Endothelial cell (in vitro differentiated cells): ENCODE measurements at places on chromosomes 16 and 17. TPM values are rescaled to one million over a fixed set of nuclear protein-coding genes. Genes with fewer than 3 reads are reported as not detected.

- no peaks in the 10 kb centered on the region for H3K36me3 ChIP-seq
- no peaks in the 10 kb centered on the region for H3K4me1 ChIP-seq
- no peak overlapping the region for H3K4me3 ChIP-seq
- H3K27me3 ChIP-seq = peaks cover 5% of the 10 kb centered on the region
Measured at GRCh38 chr17:69869667-69870066, 205.4 kb upstream of the KCNJ16 start.

GRCh38 chr16:53358884-53359283 lies 75.4 kb upstream of the RBL2 start:
- H3K27ac ChIP-seq = no peak overlapping the region
- DNase-seq = no peak
- H3K27me3 ChIP-seq = peaks cover 8% of the 10 kb centered on the region
- H3K4me1 ChIP-seq = no peaks in the 10 kb centered on the region
- H3K36me3 ChIP-seq = no peaks in the 10 kb centered on the region
- H3K4me3 ChIP-seq = no peak overlapping the region

DNA sequence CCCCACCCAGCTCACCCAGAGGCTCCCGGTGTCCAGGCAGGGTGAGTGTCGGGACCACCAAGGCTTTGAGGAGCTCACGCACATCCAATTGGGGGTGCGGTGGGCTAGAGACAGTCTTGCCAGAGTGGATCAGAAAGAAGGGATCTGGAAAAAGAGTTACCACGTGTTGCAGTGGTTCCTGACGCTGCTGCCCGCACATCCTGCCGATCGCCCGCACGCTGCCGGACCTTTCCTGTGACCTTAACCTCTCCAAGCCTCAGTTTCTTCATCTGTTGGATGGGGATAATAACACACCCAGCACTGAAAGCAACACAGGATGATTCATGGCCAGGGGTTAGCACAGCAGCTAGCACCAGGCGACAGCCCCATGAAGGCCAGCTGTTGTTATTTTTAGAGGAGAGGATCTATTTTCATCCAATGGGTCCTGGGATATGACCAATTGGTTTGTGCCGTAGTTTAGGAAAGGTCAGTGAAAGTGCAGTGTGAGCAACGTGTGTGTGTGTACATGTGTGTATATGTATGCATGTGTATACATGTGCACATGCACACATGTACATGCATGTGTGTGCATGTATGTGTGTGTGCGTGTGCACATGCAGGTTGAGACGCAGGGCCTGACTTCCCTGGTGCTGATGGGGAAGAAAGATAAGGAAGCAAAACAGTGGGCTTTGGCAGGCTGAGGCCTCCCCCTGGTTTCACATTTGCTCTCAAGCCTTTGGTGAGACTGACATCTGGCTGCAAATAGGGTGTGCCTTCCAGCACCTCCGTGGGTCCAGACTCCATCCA lies 2.5 kb downstream of the ITGAX start:
- peaks cover 14% of the 10 kb centered on the region for H3K27me3 ChIP-seq
- H3K36me3 ChIP-seq = peaks cover 7% of the 10 kb centered on the region
- no peak for DNase-seq
- H3K4me3 ChIP-seq = no peak overlapping the region

DNA sequence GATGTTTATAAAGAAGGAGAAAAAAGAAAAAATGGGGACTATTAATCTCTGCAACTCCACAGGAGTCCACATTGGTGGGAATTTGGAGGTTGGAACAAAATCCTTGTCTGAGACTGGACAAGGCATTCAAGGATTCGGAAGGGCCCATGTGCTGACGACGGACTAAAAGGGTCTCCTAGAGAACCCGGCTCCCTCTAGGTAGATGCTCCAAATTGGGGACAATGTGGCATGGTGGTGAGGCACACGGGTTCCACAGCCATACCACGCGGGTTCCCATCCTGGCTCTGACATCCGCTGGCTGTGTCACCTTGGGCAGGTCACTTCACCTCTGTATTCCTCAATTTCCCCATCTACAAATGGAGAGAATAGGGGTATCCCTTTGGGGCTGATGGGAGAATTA lies 227.4 kb downstream of the C16orf78 start:
- H3K27ac ChIP-seq = no peak overlapping the region
- no peak overlapping the region for H3K4me3 ChIP-seq
- DNase-seq = no peak
- H3K27me3 ChIP-seq = peaks cover 7% of the 10 kb centered on the region
- H3K4me1 ChIP-seq = peaks cover 33% of the 10 kb centered on the region

- no peaks in the 10 kb centered on the region for H3K36me3 ChIP-seq
- peaks cover 4% of the 10 kb centered on the region for H3K27me3 ChIP-seq
- no peak for DNase-seq
- H3K27ac ChIP-seq = no peak overlapping the region
Measured at GRCh38 chr16:8519179-8519578, 71.1 kb downstream of the TMEM114 start.

GRCh38 chr16:29664091-29664921 lies 1.3 kb downstream of the SPN start:
- peaks cover 18% of the 10 kb centered on the region for H3K4me1 ChIP-seq
- H3K27ac ChIP-seq = no peak overlapping the region
- no peak for DNase-seq
- no peak overlapping the region for H3K4me3 ChIP-seq
- peaks cover 5% of the 10 kb centered on the region for H3K27me3 ChIP-seq

DNA sequence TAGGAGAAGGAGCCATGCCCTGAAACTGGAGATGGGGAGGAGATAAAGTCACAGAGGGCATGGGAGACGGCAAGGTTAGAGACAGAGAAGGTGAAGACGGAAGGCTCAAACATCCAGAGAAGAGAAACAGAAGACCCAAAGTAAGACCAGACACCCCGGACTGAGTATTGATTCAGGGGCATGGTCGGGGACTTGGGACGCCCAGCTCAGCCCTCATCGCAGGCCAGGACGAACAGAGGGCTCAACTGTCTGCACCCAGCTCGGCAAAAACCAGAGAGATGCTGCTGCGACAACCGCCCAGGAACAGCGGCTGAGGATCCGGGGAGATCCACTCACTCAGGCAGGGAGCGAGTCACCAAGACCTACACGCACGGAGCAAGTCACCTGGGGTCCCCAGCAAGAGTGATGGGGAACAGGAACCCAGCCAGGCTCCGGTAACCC lies 999 bp downstream of the XYLT1 start:
- H3K4me1 ChIP-seq = peaks cover 21% of the 10 kb centered on the region
- peaks cover 5% of the 10 kb centered on the region for H3K36me3 ChIP-seq

DNA sequence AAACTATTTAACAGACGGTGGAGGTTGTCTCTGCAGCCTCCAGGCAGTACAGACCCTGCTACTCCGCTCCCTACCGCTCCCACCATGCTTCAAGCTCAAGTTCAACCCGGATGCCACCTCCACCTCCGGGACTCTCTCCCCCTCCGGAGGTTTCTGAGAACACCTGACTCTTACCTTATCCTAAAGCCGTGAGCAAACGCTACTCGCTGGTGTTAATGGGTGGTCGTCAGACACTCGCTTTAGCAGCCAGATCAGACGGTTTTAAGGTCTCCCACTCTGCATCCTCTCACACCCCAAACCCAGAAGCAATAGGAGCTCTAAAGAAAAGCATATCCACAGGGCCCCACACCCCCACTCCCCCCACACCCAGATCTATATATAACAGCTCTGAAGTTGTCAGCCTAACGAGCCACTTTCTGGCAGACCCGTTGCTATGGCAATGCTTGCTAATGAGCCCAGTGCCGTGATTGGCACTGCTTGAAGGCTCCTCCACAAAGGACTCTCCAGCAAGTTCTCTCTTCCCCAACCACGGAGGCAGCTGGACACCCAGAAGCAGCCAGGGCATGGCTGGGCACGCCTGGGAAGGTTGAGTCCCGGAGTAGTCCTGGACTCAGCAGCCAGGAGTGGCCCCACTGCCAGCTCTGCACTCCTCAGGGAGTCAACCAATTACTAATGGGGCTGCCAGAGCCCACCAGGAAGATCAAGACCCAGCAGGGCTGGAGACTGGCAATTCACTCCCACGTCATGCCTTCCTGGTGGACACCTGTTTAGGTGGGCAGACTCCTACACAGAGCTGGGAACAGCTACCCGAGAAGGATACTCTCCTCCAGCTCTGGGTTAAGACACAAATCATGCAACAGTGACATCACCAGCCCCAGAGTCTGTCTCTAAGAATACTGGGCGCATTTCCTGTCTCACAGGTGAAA lies 121.2 kb upstream of the RCVRN start:
- no peaks in the 10 kb centered on the region for H3K36me3 ChIP-seq
- no peak overlapping the region for H3K27ac ChIP-seq
- H3K27me3 ChIP-seq = no peaks in the 10 kb centered on the region
- DNase-seq = no peak
- no peaks in the 10 kb centered on the region for H3K4me1 ChIP-seq
- H3K4me3 ChIP-seq = no peak overlapping the region

DNA sequence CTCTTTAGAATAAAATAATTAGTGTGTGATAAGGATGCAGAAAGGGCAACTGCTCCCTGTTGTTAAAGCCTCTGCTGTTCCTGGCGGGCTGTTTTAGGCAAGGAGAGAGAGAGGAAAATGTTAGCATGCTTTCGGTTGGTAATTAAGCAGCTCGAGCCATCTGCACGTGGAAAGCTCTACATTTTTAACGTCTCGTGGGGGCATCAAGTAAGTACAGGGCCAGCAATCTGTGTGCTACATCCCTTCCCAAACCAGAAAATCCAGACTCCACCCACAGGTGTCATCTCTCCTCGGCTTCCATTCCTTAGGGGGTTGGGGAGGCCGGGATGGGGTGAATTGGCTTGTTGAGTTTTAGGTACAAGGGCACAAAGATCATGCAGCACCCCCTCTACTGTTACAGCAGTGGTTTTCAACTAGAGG lies 62.4 kb upstream of the MARCHF10 start:
- no peaks in the 10 kb centered on the region for H3K36me3 ChIP-seq
- DNase-seq = no peak
- no peak overlapping the region for H3K4me3 ChIP-seq
- H3K27ac ChIP-seq = no peak overlapping the region
- H3K4me1 ChIP-seq = peaks cover 18% of the 10 kb centered on the region

- H3K4me1 ChIP-seq = peaks cover 34% of the 10 kb centered on the region
- DNase-seq = no peak
- H3K27ac ChIP-seq = no peak overlapping the region
- H3K27me3 ChIP-seq = peaks cover 5% of the 10 kb centered on the region
- peaks cover 23% of the 10 kb centered on the region for H3K36me3 ChIP-seq
Measured at GRCh38 chr17:2172077-2172851, 117.4 kb downstream of the HIC1 start.

DNA sequence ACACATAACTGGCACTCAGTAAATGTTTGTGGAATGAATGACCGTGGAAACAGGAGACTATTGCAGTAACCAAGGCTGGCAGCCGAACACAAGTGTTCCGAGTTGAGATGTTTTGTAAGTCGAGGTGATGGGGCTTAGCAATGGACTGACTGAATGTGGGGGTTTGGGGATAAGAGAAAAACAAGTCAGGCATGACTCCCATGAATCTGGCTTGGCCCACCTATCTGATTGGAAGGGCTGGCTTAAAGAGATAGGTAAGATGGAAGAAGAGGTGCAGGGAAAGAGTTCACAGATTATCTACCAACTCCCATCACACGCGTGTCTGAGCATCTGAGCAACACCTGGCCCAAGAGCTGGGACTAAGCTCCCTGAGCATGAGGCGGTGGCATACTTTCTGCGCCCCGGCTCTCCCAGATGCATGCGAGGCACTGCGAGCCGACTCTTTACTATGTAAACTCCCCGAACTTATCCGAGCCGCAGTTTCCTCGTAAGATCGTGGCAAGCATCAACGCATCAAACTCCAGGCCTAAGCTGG lies 539 bp downstream of the IFT20 start:
- H3K36me3 ChIP-seq = peaks cover 27% of the 10 kb centered on the region
- peak overlapping the region; percentile 100 for H3K27ac ChIP-seq
- no peak for DNase-seq
- peak overlapping the region; percentile 99 for H3K4me3 ChIP-seq
- peaks cover 60% of the 10 kb centered on the region for H3K4me1 ChIP-seq

DNA sequence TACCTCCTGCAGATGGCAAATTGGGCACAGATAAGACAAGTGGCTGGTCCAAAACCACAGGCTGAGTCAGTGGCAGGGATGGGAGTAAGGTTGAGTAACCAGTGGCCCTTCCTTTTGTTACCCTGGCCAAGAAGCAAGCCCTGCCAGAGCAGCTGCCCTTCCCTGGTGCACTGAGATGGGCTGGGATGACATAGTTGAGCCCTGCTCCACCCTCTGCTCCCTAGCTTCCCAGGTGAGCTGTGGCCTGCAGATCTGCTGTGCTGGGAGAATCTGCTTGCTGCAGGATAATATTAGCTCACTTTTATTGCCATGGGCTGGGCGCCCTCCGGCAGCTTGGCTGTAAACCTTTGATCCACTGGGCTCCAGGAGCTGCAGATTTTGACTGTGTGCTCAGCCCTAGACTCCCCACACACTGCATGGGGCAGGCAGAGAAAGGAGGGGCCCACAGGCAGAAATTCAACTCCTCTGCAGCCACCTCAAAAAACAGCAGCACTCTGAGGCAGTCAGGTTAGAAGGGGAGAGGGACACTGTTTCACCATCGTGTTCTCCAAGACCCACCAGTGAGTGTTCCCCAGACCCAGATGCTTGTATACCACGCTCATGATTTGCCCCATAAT lies 101.8 kb downstream of the CBLN1 start:
- no peak for DNase-seq
- H3K36me3 ChIP-seq = no peaks in the 10 kb centered on the region
- H3K4me3 ChIP-seq = no peak overlapping the region
- H3K4me1 ChIP-seq = peaks cover 3% of the 10 kb centered on the region
- no peak overlapping the region for H3K27ac ChIP-seq

GRCh38 chr17:9239793-9240658 lies 218.7 kb downstream of the NTN1 start:
- H3K4me3 ChIP-seq = peak overlapping the region; percentile 62
- DNase-seq = peak; percentile 46
- no peaks in the 10 kb centered on the region for H3K36me3 ChIP-seq
- peaks cover 13% of the 10 kb centered on the region for H3K27me3 ChIP-seq
- H3K27ac ChIP-seq = no peak overlapping the region

GRCh38 chr17:42414704-42415409 lies 8.2 kb downstream of the CAVIN1 start:
- peaks cover 6% of the 10 kb centered on the region for H3K27me3 ChIP-seq
- H3K27ac ChIP-seq = no peak overlapping the region
- DNase-seq = no peak
- H3K4me1 ChIP-seq = peaks cover 39% of the 10 kb centered on the region
- H3K4me3 ChIP-seq = no peak overlapping the region

- no peak for DNase-seq
- H3K27ac ChIP-seq = no peak overlapping the region
- H3K27me3 ChIP-seq = peaks cover 4% of the 10 kb centered on the region
- H3K4me3 ChIP-seq = no peak overlapping the region
Measured at GRCh38 chr16:57788252-57788841, 13.9 kb downstream of the KIFC3 start.

DNA sequence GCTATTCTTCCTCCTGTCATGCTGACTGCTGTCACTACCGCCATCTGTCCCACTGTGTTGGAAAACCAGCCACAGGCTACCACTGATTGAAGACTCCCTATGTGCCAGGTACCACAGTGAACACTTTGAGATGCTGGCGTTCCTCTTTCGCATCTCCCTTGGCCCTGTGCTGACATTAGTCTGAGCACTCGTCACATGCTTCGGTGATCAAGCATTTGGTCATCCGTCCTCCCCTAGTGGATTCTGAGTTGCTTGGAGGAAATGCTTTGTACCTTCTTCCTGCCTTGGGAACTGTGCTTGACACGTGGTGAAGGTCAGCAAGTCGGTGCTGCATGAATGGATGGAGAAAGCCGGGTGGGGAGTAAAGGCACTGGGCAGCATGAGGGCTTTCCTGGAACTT lies 260.1 kb downstream of the SNX29 start:
- no peaks in the 10 kb centered on the region for H3K27me3 ChIP-seq
- no peak for DNase-seq
- no peaks in the 10 kb centered on the region for H3K36me3 ChIP-seq
- peaks cover 16% of the 10 kb centered on the region for H3K4me1 ChIP-seq
- H3K27ac ChIP-seq = no peak overlapping the region

KRT14 gene
- not detected for total RNA-seq

BRIP1 gene
- 5.2 TPM for total RNA-seq

ZG16B gene
- 1.3 TPM for total RNA-seq

MEIOC gene
- not detected for total RNA-seq

CX3CL1 gene
- total RNA-seq = 9.2 TPM

ITGAL gene
- not detected for total RNA-seq

KRTAP9-8 gene
- not detected for total RNA-seq

PIK3R5 gene
- 14.5 TPM for total RNA-seq
